ENCODE measurements at places on chromosomes 13 and 19. TPM values are rescaled to one million over a fixed set of nuclear protein-coding genes. Genes with fewer than 3 reads are reported as not detected.

Gene CCDC122
- 11.0 TPM for polyA plus RNA-seq

Gene ZNF135
- 32.5 TPM for polyA plus RNA-seq

Gene GNG8
- polyA plus RNA-seq: 2.9 TPM

Gene EMC10
- 86.1 TPM for polyA plus RNA-seq

Gene APLP1
- polyA plus RNA-seq: 25.0 TPM

Gene NOVA2
- 4.1 TPM for polyA plus RNA-seq

Gene ZNF844
- 34.0 TPM for polyA plus RNA-seq

Gene TSKS
- 0.08 TPM for polyA plus RNA-seq

Gene FFAR1
- polyA plus RNA-seq: 0.33 TPM

Gene ARMC6
- 40.9 TPM for polyA plus RNA-seq

Gene MIA
- polyA plus RNA-seq: 4.2 TPM

Gene DACH1
- polyA plus RNA-seq: 120 TPM
